Naive thymus-derived CD8-positive, alpha-beta T cell (primary cell): ENCODE measurements at places on chromosomes 7 and 10. TPM values are rescaled to one million over a fixed set of nuclear protein-coding genes. Genes with fewer than 3 reads are reported as not detected.

Gene DKK1
- not detected for total RNA-seq

Gene FXYD4
- total RNA-seq, result not detected

Gene FANK1
- 0.52 TPM for total RNA-seq

Gene NUTM2D
- total RNA-seq, result 6.6 TPM

DNA sequence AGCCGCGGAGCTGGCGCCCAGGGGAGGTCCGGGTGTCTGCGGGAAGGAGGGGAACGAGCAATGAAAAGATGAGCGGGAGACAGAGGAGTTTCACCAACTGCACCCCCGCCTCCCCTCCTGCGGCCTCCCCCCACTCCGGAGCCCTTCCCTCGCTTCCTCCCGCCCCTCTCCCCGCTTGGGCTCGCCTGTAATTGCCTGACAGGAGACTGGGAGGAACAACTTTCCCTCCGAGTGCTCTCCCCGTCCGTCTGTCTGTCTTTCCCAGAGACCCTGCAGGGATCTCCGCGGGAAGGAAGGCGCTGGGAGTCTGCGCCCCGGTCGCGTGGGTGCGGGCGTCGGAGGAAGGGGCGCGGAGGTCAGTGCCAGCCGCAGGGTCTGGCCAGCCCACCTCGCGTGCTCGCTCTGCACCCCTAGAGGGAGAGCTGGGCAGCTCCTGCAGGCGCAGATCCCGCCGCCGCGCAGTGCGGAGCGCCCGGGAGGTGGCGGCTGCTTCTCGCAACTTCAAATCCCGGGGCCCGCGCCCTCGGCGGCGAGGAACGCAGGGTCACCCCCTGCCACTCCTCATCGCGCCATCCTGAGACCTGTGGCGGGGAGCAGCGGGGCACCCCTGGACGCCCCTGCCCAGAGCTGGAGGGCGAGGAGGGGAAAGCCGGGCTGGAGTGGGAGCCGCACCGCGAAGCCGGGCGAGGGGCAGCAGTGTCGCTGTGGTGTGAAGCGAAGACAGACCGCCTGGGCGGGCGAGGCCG lies 511 bp upstream of the NRP1 start:
- no peak for DNase-seq

DNA sequence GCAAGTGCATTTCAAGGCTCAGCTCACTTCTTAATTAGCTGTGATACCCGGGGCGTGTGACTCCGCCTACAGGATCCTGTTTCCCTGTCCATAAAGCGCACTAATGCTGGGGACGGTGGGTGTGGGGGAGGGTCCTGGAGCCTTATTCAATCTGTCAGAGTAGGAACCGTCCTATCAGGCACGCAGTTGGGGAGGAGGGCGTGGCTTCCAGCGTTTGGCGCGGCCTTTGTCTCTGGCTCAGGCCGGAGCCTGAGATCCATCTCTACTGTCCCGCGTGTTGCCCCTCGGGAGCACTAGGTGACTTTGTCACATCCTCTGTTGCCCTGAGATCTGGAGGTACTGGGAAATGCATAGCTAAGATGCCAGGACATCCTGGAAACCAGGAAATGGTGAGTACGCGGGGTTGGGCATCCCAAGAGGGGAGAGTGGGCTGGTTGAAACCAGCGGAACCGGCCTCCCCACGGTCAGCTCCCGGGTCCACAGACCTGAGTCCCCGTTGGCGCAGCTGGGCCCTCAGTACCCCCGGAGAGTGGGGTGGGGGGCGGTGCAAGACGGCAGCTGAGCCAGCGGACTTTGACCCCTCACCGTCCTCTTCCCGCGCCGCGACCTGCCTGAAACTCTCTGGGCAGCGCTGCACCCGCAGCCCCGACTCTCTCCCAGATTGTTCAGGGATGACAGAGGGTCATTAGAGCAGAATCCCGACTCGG lies 104.4 kb upstream of the ZNF92 start:
- no peak for DNase-seq
